ENCODE measurements at places on chromosomes 11 and 22. TPM values are rescaled to one million over a fixed set of nuclear protein-coding genes. Genes with fewer than 3 reads are reported as not detected.

DGKZ gene
- total RNA-seq = 108 TPM

PRODH gene
- 0.45 TPM for total RNA-seq

MCM5 gene
- 157 TPM for total RNA-seq

EIF4G2 gene
- 846 TPM for total RNA-seq

GRCh38 chr22:20624161-20624616 lies 116.8 kb downstream of the MED15 start:
- peak; percentile 69 for DNase-seq

DNA sequence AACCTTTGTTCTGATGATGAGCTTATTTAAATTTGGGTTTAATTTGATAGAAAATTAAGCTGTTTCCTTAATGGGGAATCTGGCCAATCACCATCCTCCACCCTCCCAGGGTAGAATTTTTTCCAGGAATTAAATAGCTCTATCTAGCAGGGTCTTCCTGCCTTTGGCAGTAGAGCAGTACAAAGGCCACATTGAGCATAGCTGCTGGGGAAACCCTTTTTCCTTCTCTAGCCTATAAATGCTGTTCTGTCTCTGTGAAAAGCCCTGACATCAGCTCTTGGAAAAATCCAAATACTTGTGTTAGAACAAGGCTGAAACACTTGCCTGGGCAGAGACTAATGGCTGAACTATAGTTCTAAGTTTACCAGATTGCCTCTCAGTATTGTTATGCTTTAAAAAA lies 55.1 kb downstream of the ARHGEF12 start:
- no peak for DNase-seq

- peak; percentile 51 for DNase-seq
Measured at GRCh38 chr22:25076336-25076735, 123.3 kb upstream of the CRYBB3 start.

GRCh38 chr11:32939866-32940265 lies 47.3 kb downstream of the QSER1 start:
- DNase-seq = no peak

GRCh38 chr11:18310800-18311340 lies 11.1 kb downstream of the HPS5 start:
- DNase-seq = no peak

DNA sequence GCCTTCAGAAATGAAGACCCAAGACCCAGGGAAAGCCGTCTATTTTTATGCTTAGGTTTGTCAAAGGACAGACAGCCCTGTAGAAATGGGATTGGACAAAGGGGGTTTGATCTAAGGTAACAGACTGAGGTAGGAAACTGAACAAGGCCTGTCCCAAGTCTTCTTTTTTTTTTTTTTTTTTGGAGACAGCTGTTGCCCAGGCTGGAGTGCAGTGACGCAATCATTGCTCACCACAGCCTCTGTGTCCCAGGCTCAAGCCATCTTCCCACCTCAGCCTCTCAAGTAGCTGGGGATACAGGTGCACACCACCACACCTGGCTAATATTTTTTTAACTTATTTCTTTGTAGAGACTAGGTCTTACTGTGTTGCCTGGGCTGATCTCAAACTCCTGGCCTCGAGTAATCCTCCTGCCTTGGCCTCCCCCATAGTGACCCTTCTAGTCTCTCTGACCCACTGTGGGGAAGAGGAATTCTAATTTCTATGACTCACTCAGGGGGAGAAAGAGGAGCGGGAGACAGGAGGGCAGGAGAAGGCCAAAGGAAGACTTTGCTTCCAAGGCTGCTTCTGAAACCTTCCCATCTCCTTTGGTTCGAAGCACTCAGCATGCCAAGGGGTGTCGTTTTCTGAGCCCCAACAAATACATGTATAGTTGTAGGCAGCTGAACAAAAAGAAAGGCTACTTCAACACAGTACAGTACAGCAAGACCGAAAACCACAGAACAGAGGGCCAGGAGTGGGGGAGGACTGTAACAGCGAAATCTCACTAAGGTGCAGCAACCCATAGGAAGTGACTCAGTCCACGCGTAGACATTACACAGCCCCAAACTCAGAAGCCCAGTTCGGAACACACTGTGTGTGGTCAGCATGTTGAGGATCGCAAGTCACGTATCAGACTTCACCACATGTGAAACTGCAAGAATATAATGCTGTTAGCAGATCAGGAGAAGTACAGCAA lies 872 bp downstream of the TMA7B start:
- DNase-seq = peak; percentile 72

DNA sequence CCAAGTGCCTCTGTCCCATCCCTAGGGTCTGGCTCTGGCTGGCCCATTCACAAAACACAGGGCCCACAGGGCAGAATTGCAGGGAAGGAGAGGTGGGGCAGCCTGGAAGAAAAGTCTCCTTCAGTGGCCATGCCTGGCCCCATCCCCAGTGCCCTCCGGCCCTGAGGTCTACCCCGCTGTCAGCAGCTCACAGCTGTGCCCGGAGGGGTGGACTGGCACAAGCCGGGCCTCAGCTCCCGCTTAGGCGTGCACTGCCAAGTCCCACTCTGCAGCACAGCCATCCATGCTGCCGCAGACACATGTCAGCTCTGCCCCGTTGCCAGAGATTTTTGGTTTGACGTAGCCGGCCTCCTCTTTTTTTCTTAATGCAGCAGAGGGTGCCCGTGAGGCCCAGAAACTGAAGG lies 3.9 kb upstream of the SCN2B start:
- DNase-seq = no peak

DNA sequence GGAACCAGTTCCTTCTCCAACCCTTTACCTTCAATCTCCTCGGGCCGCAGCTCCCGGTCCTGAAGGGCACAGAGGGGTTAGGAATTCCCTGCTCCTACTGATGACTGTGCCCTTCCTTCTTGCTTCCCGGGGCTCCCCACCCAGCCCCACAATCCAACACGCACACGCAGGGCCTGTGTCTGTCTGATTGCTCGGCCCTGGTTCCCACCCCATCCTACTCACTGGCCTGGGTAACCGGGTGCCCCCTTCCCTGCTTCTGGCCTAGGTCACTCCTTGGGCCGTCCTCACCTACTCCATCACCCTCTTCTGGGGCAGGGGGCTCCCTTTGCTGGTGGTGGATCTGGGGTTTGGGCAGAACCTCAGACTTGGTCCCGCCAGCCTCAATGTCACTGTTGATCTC lies 1.3 kb downstream of the CABP2 start:
- no peak for DNase-seq
